ENCODE measurements at places on chromosomes 6 and 20. TPM values are rescaled to one million over a fixed set of nuclear protein-coding genes. Genes with fewer than 3 reads are reported as not detected.

The SLC22A7 gene
- not detected for total RNA-seq

The SERINC3 gene
- total RNA-seq = 162 TPM

The RNF182 gene
- 0.61 TPM for total RNA-seq

The MICA gene
- total RNA-seq = 43.4 TPM

DNA sequence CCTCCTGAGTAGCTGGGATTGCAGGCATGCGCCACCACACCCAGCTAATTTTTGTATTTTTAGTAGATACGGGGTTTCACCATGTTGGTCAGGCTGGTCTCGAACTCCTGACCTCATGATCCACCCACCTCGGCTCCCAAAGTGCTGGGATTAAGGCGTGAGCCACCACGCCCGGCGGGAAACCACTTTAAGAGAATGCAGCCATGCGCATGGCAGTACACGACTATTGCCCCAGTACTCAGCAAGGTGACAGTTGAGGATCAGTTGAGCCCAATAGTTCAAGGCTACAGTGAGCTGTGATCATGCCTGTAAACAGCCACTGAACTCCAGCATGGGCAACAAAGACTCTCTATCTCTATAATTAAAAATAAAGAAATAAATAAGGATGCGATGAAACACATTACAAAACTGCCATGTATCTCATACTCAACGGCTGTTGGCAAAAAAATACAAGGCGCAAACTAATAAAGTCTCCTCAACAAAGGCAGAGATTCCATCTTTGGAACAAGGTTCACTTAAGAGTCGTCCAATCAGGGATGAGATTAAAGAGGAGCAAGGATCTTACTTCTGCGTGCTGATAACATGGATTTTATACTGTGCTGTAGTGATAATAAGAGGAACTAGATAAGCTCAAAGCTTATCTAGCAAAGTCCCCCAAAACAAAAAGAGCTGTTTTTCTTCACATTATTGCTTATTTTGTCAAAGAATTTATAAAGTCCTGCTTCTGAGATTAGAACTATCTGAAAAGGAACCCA lies 51.1 kb downstream of the STAU1 start:
- H3K36me3 ChIP-seq = no peaks in the 10 kb centered on the region
- H3K27ac ChIP-seq = no peak overlapping the region
- H3K27me3 ChIP-seq = no peaks in the 10 kb centered on the region
- H3K4me3 ChIP-seq = no peak overlapping the region

DNA sequence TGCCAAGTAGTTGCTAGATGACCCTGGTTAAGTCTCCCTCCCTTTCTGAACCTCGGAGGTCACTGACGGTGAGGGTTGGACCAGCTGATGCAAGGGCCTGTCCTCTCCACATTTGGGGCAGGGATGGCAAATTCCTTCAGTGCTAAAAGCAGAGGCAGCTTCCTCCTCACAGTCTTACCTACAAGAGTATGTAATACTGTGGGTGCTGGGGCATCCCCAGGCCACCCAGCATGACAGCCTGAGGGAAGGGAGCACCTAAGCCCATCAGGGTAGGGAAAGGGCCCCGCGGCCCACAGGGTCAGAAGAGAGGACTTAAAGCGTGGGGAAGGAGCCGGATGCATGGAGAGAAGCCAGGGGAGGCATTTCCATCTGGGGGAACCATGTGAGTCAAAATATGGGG lies 38.0 kb downstream of the TGM3 start:
- H3K4me1 ChIP-seq = no peaks in the 10 kb centered on the region
- no peak overlapping the region for H3K4me3 ChIP-seq
- no peaks in the 10 kb centered on the region for H3K36me3 ChIP-seq
- H3K27ac ChIP-seq = no peak overlapping the region
- no peaks in the 10 kb centered on the region for H3K27me3 ChIP-seq
- DNase-seq = no peak

- DNase-seq = no peak
- H3K4me3 ChIP-seq = no peak overlapping the region
- no peaks in the 10 kb centered on the region for H3K27me3 ChIP-seq
- no peaks in the 10 kb centered on the region for H3K36me3 ChIP-seq
- H3K4me1 ChIP-seq = no peaks in the 10 kb centered on the region
These were observed 86.8 kb downstream of the PPP1R14C start for GRCh38 chr6:150229436-150230163.

GRCh38 chr6:1610497-1611321 lies 994 bp downstream of the FOXC1 start:
- H3K27me3 ChIP-seq = peaks cover 52% of the 10 kb centered on the region
- peaks cover 10% of the 10 kb centered on the region for H3K4me1 ChIP-seq

Measured in adrenal gland (tissue), 19 donors.